ENCODE measurements at places on chromosomes 5 and 9.

- DNase-seq, result no peak
Measured at GRCh38 chr9:109914280-109915027, 134.5 kb downstream of the PALM2AKAP2 start.

DNA sequence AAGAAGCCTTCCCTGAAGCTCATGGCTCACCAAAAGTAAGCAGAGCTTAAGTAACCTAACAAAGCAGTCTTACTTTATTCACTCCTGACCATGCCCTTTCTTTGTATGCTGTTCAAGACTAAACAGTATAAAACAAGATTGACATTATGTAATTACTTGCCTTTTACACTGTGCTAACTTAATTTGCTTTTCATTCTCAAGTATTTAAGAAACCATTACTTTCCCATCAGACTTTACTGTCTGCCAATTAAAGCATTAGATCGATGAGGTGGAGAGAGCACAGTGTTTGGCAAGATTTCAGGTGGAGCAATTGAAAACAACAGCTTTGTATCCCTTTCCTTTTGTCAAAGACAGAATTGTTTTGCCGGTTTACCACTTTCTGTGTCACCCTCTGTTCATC, 98.2 kb downstream of the RORB start:
- no peak for DNase-seq

- DNase-seq, result peak; percentile 44
Measured at GRCh38 chr9:12774861-12775678, at the start of gene LURAP1L. Gene LURAP1L (plus strand): TSS chr9:12775020. CDS start chr9:12775716, 696 bp downstream.

DNA sequence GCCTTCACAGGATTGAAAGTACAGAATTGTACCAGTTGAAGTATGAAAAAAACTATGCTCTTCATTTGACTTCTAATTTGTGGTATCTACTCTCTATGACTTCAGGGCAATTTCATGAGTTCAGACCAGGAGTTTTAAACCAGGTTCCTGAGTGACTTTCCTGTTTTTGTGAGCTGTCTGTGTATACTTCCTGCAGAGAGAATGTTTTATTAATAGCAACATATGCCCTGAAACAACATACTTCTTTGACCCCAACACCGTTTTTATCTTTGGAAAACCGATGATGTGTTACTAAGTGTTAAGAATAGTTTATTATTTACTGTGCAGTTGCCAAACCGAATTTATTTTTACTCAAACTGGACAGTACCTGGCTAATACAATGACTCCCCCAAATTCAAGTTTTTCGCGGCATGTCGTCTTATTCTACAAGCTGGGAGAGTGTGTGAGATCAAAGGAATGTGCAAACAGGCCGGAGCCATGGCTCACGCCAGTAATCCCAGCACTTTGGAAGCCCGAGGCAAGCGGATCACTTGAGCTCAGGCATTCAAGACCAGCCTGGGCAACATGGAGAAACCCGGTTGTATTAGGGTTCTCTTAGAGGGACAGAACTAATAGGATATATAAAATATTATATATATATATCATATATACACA, 58.7 kb upstream of the ERBIN start:
- DNase-seq, result peak; percentile 45

GRCh38 chr9:115548609-115549260, 430.8 kb upstream of the TNC start:
- no peak for DNase-seq

- DNase-seq, result no peak
Measured at GRCh38 chr5:164435576-164435975, 930.2 kb downstream of the MAT2B start.

GRCh38 chr9:105255421-105255820, 11.0 kb downstream of the SLC44A1 start:
- no peak for DNase-seq

DNA sequence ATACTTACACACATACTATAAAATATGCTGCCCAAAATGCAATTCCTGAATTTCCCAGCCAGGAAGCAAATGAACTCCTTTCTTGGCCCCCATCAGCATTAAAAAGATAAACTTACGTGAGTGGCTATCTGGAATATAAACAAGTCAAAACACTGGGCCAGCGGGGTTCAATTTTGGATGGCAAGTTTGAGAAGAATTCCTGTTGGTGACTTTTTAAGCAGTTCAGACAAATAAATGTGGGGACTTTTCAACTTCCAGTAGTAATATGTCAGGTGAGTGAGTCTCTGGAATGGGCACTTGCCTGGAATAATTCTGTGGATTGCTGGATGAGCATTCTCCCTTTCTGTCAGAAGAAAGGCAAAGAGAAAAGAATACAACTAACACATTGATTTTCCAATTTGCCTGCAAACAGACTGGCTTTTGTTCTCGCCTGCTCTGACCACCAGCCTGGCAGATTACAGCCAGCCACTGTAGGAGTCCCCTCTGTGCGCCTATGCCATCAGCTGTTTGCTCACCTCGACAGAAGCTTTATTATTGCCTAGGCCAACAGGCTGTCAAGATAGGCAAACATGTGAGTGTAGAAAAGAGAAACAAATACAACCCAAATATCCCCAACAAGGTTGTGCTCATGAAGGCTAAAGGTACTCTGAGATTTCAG, 78.6 kb downstream of the MRPS27 start:
- peak; percentile 77 for DNase-seq

DNA sequence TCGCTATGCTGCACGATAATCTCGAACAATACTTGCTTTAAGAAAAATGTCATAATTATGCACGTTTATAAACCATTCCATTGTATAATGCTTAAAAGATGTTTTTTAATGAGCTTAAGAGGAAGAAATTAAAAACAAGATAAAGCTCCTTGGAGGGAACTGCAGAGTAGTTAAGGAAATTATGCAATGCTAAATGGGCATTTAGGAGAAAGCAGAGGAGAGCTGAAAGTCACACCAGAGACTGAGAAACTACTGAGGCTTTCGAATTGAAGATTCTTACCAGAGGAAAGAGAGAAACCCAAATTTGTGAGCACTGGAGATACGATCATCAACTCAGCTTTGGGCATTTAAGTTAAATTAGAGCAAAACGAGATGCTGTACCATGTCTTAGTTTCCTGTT, 119.4 kb downstream of the CDH10 start:
- DNase-seq, result no peak

DNA sequence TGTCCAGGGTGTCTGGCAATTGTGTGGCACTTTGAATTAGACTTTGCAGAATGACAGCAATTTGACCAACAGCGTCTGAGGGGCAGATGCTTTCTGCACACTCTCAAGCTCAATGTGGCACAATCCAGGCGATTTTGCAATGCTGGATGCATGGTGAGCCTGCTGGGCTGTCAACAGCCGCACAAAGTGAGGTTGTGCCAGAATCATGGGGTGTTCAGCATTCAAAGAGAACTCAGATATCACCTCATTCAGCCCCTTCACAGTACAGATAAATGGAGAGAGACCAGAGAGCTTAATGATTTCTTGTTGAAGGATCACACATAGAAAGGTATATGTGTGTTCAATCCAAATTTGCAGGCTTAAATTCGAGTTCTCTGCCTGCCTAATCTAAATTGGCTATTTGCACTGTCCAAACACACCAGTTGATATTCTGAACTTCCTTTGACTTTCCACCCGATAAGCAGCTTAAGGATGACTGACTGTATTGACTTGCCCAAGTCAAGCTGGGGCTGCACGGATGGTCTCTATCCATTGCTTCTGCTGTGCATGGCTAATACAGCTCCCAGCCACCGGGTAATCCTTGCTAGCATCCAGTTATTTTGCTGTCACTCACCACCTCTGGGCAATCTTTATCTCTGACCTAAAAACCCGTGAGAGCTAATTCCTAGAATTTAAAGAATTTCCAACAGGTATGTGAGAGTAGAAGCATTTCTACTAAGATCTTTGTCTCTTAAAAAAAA, 157.9 kb upstream of the TAS2R1 start:
- DNase-seq, result no peak

DNA sequence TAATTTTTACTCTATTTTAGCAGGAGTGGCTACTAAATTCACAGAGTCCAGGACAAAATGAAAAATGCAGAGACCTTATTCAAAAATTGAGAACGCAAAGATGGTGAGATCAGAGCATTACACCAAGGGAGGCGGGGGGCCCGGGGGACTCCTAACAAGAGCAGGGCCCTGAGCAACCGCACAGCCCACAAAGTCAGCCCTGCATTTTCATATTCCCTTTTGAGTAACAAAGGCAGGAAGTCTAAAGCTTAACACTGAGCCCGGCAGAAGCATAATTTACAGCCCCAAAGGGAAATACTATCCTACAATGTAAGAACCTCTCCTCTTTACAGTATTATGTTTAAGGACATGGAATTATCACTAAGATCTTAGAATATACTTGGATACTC, 69.4 kb downstream of the TLE1 start:
- DNase-seq, result no peak

DNA sequence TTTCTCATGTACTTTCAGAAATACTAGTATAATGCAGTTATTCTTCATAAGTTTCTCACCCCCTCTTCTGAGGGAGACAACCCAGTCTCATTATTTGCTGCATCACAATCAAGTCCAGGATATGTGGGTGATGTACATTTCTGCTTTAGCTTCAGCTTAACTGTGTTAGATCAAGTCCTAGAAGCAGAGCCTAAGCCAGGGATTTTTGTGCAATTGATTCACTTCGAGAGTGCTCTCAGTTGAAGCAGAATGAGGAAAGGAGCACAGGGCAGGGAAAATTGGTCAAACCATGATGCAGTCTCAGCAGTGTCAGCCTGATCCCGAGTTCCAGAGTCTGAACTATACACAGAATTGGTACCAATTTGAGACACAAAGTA, 15.1 kb downstream of the HNRNPK start:
- no peak for DNase-seq

DNA sequence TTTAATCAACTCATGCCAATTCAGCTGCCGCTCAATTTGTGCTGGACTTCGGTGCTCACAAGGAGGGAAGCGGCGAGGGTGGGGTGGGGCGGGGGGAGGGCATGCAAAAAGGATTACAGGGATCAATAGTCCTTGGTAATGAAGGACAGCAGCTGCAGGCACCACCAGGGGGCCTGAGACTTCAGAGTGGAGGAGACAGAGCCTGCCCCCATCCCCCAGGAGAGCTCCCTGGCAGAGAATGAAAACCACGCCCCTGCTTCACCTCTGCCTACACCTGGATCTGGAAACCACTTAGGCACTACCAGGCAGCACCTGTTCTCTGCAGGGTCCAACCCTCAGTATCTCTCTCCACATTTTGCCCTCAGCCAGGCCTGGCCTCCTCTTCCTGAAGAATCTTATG, 155.6 kb downstream of the TRIM32 start:
- DNase-seq, result no peak

DNA sequence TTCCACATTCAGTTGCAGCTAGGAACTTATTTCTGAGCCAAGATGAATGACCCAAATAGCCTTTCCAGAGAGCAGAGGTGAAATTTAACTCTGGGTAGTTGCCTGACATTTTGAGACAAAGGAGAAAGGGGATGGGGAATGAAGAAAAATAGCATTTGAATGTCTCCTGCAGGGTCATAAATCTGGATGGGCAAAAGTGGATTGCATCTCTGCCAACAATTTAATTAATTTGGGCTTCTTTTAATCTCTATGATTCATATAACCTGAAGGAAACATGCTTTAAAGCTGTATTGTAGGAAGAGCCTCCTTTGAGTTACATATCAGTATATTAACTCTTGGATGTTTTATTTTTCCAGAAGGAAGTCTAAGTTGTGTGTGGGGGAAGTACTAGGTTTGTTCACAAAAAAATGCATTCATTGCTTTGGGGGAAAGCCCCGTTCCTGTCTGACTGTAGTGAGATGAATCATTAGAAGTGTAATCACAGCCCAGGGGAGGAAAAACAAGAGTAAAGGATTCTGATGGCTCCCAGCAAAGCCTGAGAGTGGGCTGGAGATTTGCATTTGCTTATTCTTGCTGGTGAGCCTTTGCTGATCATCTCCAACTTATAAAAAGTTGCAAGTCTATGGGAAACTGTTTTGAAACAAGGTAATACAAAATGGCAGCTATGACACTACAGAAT, 133.0 kb upstream of the IQGAP2 start:
- DNase-seq, result peak; percentile 7

- no peak for DNase-seq
Measured at GRCh38 chr9:132984202-132985070, 5.9 kb downstream of the GFI1B start.

GRCh38 chr5:149113669-149114068, 27.6 kb upstream of the ABLIM3 start:
- DNase-seq, result no peak

DNA sequence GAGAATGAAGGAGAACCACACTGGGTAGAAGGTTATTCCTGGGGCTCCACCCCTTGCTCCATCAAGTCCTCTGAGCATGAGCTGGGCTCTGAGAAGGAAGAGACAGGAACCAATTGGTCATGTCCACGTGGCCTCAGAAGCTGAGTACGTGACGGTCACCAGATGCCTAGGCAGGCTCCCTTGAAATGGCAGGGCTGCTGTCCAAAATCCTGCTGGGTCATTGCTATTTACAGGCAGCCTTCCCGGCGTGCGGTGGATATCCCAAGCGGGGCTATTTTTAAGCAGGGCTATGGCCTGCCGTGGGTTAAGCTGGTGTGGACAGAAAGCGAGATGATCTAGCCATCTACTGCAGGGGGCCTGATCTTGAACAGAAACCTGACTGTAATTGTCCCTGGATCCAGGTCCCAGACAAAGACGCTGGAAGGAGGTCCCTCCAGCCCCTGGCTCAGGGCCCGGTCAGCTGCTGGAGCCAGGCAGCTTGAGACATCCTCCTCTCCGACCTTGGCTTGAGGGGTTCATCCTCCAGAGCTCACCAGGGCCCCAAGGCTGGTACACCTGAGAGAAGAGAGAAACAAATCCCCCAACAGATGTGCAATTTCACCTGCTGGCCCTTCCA, 550 bp upstream of the CKMT2 start:
- no peak for DNase-seq

DNA sequence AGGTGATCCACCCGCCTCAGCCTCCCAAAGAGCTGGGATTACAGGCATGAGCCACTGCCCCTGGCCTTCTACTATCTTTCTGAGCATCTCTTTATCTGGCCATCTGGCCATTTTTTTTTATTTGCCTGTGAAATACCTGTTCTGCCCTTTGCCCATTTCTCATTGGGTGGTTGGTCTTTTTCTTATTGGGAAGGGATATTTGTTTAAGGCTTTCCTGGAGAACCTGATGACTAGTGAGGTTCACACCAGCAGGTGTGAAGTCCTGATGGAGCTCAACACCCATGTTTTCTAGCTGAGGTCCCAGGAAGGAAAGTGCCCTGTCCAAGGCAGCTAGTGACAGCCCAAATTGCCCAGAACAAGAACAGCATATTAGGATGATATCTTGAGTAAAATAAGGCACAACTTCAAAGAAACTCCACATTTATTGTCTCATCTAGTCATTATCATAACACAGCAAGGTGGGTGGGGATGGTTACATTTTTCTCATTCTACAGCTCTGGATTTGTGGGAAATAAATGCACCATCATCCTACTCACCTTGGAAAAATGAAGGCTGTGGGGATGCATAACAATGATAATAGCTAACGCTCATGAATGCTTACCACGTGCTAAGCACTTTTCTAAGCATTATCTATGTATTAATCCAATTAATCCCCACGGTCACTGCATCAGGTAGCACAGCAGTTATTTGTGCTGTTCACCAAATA, 20.3 kb downstream of the SLC36A3 start:
- no peak for DNase-seq

DNA sequence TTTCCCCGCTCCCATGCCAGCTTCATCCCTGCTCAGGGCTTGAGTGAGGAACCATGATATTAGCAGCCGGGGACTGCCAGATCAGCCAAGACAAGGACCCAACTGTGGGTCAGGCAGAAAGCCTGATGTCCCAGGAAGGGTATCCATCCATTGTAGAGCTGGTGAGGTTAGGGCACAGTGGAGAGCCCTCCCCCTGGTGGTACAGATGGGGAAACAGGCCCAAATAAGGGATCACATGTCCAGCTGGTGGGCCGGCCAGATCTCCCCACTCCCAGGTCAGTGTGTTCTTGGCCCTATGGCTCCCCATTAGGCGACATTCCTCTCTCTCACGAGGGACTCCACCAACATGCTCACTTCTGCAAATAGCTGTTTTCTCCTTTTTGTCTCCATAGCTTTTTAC, 9.0 kb downstream of the CDX1 start:
- DNase-seq, result no peak
